M059J (cell line): ENCODE measurements at places on chromosomes 2 and 18.
A peak's percentile ranks its signal among the peaks of the same experiment; 100 is the strongest.

DNA sequence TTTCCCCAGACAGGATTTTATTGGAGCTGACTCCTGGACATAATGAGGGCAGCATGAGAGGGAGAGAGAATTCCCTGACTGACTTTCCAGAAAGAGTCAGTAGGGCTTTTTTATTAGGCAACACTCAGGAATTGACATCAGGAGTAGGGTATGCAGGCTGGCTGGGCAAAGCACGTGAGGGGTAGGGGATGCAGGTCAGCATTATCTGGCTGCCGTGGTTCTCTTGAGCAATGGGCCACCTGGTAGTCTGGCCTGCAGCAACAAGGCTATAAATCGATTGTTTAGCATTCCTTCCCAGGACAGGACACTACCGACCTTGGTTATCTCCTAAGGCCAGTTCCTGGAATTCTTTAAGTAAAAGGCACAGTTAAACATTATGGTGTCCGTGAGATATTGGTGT lies 160.8 kb upstream of the AGAP1 start:
- peak; percentile 65 for DNase-seq

DNA sequence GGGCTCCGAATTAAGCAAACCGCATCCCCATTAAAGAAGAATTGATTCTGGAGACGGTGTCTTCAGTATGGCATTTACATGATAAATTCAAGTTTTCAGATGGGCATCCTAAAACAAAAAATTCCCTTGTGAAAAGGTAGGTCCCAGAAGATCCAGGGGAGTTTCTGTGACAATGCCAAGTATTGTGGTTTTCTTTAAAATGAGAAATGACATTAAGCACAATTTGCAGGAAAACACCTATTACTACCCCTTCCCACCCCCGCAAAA lies 689 bp upstream of the YWHAQ start:
- DNase-seq: no peak

DNA sequence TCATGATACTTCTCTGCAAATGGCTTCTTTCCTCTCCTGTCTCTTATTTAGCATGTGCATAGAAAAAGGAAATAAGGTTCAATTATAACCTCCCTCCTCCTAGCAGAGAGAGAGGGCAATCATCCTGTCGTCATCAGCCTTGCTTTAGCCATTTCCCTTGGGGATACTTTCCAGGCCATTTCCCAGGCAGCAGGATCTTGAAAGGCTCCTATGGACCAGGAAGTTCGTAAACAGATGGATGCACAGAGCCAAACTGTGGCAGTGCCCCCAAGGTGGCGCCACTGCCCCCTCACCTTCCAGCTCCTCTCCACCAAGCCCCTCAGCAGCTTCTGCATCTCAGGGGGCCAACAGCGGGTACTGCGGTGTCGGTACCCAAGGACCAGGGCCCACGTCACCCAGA lies 157.4 kb downstream of the DTNA start:
- no peak for DNase-seq

- DNase-seq: no peak
Measured at GRCh38 chr18:54210463-54210862, 14.0 kb downstream of the MBD2 start.

GRCh38 chr2:120935339-120936313 lies 200.0 kb downstream of the GLI2 start:
- peak; percentile 93 for DNase-seq

DNA sequence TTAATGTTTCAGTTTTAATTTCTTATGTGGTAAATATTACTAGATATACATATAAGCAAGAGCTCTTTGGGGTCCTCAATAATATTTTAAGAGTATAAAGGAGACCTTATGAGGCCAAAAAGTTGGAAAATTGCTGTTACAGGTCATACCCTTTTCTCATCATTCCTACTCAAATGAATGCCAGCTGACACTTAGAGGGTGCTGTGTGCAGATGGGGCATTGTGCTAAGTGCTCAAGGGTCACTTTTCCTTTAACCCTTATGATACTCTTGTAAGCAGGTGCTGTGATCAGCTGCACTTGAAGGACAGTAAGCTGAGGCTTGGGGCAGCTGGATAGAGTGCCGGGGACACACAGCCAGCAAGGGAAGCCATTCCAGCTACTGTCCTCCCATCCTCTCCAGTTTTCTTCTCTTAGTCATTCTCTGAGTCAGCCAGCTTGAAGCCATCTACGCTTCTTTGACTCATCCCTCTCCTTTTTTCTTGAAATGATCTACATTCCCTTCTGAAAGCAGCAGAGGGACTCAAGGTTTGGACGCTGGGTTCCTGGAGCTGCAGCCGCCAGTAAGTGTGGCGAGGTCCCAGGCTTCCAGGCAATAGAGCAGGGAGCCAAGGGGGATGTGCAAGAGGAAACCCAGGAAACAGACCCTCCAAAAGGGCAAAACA lies 42.0 kb upstream of the CREB1 start:
- peak; percentile 92 for DNase-seq
